ENCODE measurements at places on chromosomes 2 and 18. TPM values are rescaled to one million over a fixed set of nuclear protein-coding genes. Genes with fewer than 3 reads are reported as not detected.

DNA sequence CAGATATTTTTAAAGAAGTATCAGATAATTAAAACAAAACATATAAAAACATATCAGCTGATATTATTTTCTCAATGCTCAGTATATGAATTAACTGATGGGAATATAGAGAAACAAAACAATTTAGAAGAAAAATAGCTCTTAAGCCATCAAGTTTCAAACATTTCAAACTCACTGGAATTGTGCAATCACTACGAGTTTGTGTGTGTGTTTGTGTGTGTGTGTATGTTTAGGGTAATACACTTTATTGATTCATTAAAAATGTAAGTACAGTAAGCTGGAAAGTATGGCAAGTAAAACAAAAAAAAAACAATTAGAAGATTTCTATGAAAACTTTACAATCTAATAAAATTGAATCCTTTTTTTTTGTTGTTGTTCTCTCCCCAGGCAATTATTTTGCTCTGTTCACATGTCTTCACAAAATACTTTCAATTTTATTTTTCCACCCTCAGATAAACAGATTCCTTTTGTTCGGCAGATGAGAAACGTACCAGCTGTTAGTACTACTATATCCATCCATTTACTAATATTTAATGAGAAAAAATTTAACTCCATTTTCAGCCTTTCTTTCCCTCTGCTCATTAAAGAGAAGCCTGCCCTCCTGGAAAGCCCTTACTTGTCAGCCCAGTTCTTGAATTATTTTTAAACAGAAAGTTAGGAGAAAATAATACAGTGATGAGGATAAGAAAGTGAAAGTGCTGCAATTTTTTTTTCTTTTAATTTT lies 87.6 kb downstream of the SLC8A1 start:
- no peaks in the 10 kb centered on the region for H3K36me3 ChIP-seq
- no peaks in the 10 kb centered on the region for H3K4me1 ChIP-seq
- H3K27me3 ChIP-seq: no peaks in the 10 kb centered on the region
- H3K4me3 ChIP-seq: no peak overlapping the region
- H3K27ac ChIP-seq: no peak overlapping the region

GRCh38 chr2:135914485-135914884 lies 38.2 kb upstream of the MCM6 start:
- H3K4me3 ChIP-seq: no peak overlapping the region
- no peak for DNase-seq
- no peak overlapping the region for H3K27ac ChIP-seq
- H3K27me3 ChIP-seq: no peaks in the 10 kb centered on the region

- no peaks in the 10 kb centered on the region for H3K4me1 ChIP-seq
- no peak overlapping the region for H3K27ac ChIP-seq
- no peak for DNase-seq
Measured at GRCh38 chr2:133255360-133255759, 312.9 kb downstream of the NCKAP5 start.

DNA sequence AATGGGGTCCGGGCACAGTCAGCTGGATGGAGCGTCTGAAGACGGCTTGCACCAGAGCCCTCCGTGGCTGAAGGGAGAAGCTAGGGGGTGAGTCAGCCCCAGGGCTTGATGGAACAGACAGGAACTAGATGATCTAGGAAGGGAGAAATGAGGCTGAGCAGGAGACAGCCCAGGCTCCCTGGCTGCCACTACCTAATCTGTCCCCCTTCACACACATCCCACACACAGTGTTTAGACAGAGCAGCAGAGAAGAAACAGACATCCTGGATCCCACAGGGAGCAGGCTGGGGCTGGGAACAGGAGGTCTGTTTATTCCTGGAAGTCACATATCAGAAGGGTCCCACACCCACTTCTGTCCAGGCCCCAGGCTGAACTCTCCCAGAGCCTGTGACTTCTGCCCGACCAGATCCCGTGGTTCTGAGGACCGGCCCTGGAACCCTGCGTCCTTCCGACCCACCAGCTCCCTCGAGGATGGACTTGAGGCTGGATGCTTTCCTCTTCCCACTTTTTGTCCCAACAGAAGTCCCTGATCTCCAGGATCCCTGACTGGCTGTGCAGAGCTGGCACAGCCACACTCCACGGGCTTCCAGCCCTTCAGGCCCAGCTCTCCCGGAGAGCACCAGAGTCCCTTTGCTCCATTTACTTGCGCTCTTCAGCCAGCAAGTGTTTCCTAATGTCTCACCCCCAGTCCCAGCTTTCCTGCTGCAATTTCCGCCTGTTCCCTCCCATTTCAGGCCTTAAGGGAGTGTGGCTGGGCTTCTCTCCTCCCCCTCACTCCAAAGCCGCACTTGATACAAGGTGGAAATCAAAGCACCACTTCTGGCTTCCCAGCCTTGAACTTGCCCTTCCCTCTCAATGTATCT lies 1.5 kb upstream of the GPBAR1 start:
- no peak overlapping the region for H3K27ac ChIP-seq
- peaks cover 22% of the 10 kb centered on the region for H3K4me1 ChIP-seq
- no peaks in the 10 kb centered on the region for H3K27me3 ChIP-seq
- H3K4me3 ChIP-seq: no peak overlapping the region

Gene FAP
- not detected for total RNA-seq

Gene CNDP1
- 0.25 TPM for total RNA-seq

All from CD4-positive, alpha-beta T cell (primary cell).